ENCODE measurements at places on chromosomes 16 and 17.

DNA sequence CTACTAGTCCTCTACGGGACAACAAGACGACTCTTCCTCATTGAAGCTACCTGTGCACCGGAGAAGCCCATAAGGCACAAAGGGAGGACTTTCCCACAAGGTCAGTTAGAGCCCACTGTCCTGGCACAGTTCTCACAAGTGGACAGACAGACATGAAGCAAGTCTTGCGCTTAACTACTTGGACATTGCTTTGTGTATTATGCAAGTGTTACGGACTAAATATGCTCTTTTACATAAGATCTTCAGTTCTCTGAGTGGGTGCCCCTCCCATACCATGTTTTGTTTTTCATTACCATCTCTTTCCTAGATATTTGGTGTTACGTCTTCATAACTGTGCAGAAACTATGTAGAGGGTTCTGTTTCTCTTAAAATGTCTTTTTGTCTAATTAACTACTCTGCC is 18.1 kb downstream of the ANKRD40CL start:
- DNase-seq = no peak

DNA sequence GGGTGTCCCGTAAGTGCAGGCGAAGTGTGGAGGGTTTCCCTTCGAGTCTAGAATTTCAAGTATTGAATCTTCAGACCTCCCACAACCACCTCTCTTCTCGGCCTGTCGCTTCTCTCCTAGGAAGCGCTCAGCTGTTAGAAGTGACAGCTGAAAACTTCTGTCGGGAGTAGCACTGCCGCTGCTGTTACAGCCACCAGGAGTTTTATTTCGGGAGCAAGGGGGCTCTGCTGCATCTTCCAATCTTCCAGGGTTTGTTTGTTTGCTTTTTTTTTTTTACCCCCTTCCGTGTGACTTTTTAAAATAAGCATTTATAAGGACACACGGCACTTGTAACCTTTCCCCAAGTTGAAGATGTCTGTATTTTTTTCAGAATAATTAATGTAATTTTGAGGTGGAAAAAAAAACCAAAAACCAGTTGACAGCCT is 767 bp downstream of the RPS6KB1 start:
- no peak for DNase-seq

DNA sequence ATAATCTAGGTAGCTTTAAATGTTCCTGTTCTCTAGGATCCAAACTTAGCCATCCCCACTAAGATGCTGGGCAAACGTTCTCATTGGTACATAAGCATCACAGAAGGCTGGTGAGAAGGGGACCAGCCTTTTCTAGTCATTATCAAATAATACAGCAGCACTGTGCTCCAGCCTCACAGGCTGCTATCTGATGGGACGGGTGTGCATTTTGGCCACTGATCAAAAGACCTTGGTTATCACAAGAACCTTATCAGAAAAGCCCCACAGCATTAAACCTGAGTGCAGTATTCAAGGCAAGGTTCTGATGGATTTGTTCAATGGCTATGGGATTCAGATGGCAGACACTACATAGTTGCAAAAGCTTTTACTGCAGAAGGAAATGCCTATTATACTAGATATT is 19.1 kb upstream of the KPNB1 start:
- DNase-seq = no peak

GRCh38 chr17:65670667-65671371 is 109.4 kb upstream of the AXIN2 start:
- DNase-seq = no peak

DNA sequence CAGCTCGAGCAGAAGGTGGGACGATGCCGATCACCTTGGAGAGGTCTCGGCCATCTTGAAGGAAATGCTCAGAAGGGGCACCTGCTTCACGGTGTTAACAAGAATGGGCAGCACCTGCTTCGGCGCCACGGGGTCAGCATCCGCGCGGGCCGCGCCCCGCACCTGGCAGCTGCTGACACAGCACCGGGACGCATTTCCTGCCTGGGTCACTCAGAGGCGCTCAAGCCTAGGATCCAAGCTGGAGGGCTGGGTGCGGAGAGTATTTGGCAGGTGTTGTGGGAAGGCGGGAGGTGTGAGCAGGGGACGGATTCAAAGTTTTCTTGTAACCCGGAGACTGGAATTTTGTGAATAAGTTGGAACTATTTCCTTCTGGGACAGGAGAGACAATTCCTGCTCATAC is 39.3 kb upstream of the AKTIP start:
- DNase-seq = no peak

GRCh38 chr16:9297437-9298113 is 206.1 kb downstream of the HAPSTR1 start:
- peak; percentile 8 for DNase-seq
